ENCODE measurements at places on chromosomes 5 and 9. TPM values are rescaled to one million over a fixed set of nuclear protein-coding genes. Genes with fewer than 3 reads are reported as not detected.

QRFP gene
- total RNA-seq: not detected

ATP10B gene
- not detected for total RNA-seq

SPINK9 gene
- not detected for total RNA-seq

PLPPR1 gene
- 0.25 TPM for total RNA-seq

HTR4 gene
- total RNA-seq: not detected

DNA sequence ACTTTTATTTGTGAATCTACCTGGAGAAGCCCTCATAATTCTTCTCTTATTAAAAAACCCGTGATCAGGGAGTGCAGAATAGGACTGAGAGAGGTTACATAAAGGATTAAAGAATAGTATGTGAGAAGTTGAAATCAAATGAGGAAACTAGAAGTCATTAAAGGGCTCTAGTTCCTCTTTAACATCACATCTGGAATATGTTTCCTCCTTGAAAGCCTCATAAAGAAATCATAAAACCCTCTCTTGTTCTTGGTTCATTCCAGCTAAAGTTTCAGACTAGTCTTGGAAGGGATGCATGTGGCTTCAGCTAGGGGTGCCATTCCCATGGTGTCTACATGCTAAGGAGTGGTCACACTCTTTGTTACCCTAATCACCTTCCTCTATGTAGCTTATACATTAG lies 5.7 kb upstream of the C5orf46 start:
- no peak for DNase-seq

GRCh38 chr9:85900504-85901201 lies 40.3 kb upstream of the NAA35 start:
- peak; percentile 3 for DNase-seq

DNA sequence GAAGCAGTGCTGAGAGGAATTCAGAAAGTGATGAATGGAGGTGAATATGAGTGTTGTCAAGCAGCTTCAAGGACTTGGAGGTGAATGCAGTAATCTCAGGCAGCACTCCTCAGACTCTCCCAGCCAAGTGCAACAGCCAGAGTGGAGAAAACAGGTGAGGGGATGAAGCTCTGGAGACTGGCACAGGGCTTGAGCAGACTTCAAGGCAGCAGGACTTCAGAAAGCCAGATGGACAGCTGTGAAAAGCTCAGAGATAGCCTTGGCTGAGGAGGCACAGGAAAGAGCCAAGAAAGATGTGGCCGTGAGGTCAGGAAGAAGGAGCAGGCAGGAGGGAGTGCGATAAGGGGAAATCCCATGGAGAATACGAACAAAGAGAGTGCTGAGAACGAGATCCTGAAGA lies 194.9 kb downstream of the FBN2 start:
- no peak for DNase-seq

DNA sequence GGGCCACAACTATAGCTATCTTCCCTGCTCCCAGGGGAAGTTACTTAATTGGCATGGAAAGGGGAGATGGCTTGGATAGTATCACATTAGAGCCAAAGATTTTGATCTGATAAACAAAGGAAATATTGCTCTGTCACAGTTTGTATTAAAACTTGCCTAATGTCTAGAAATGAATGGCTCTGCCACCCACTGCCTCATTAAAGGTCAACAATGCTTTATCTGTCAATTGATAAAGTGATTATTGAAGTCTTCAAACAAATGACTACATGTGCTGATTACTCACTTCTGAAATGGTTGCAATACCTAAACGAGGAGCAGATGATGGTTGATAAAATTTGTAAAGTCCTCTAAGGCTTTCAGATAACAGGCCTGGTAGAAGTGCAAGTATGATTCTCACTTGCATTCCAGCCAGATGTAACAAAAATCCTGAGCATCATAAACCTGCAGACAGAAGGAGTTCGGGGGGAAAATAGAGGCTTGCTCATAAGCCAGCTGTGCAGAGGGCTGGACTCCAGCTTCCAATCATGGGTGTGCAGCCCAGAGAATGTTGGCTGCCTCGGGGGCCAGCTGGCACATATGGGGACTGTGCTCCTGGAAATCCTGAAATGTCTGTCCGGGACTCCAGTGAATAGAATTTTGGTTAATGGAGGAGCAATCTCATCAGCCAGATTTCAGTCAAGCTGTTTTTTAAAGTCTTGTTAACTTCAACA lies 200.5 kb upstream of the SLC27A6 start:
- DNase-seq: no peak

DNA sequence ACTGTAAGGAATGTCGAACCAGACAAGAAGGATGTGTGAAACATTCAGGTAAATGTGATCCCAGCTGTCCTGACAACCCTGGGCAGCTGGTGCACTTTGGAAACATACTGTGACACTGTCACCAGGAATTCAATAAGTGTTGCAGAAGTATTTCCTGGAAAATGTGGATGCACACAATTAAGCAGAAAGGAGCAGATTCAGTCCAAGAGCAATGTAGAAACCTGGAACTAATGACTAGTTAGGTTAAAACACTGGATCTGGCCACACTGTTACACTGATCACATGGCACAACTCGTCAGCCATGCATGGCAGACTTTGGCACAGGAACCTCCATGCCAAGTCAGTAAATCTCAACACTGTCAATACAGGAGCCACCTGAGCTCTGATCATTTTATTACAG lies 109.0 kb downstream of the FAM174A start:
- DNase-seq: no peak

DNA sequence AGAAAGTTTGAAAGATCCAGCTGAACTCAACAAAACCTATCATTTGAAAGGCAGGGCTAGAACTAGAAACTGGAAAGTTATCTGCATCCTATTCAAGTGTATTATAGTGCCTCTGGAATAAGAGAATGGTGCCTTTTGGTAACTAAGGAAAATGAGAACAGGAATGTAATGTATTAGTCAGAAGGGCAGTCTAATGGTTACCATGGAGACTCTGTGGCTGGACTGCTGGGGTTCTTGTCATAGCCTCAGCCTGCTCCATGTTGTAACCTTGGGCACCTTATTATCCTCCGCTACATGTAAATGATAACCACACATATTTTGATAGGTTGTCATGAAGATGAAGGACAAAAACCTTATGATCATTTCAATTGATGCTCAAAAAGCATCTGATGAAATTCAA lies 24.6 kb upstream of the IFNB1 start:
- DNase-seq: no peak

DNA sequence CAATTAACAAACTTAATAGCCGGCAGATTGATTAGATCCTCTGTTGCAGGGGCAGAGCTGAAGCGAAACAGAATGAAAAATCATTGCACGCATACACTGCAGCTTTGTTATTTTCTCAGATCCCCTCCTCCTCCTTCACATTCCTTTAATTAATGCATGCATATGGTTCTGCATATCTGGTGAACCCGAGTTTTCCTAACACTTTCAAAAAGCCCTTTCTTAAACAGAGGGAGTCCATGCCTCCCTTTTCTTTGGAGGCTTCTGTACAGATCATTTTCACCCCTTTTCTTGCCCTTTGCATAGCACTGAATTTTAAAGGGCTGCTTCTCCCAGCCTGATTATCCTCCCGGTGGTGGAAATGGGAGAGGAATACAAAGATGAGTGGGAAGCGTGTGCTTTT lies 136.6 kb upstream of the TBCA start:
- DNase-seq: no peak

- DNase-seq: no peak
Measured at GRCh38 chr5:100691548-100691947, 156.4 kb downstream of the FAM174A start.

DNA sequence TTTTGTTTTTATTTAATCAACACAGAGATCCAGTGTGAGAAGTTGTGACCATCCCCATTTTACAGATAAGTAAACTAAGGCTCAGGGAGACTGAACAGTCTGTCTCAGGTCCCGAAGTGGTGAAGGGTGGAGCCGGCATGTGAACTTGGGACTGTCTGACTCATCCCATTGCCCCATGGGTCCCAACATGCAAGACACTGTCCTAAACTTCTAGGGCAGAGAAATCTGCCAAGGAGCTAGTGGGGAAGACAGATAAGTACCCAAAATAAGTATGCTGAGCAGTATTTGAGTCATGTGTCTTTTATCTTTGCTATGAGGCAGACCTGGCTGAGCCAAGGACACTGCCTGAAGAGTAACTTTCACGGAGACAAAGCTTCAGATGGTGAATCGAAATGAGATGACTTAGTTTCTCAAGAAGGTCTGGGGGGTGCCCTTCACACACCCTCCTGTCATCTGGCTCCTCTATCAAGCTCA lies 64.3 kb upstream of the SLC25A51 start:
- no peak for DNase-seq

GRCh38 chr9:419571-420171 lies 205.0 kb downstream of the DOCK8 start:
- no peak for DNase-seq
